ENCODE measurements at places on chromosomes 16 and 17. TPM values are rescaled to one million over a fixed set of nuclear protein-coding genes. Genes with fewer than 3 reads are reported as not detected.
A peak's percentile ranks its signal among the peaks of the same experiment; 100 is the strongest.

TMC8 gene
- total RNA-seq = 196 TPM

GRCh38 chr17:59892924-59893675 is at the start of the genes RPS6KB1 and TUBD1:
TSS of gene RPS6KB1 (plus strand) at chr17:59893121. CDS start at chr17:59893185, 64 bp downstream.
TSS of gene TUBD1 (minus strand) at chr17:59892943. CDS start at chr17:59891002, 1,941 bp downstream.
- peak; percentile 98 for DNase-seq
- peak within 1 kb of the TSS; percentile 97 for H3K4me3 ChIP-seq
- no peaks in the 10 kb centered on the region for H3K27me3 ChIP-seq
- H3K36me3 ChIP-seq = peaks cover 38% of the 10 kb centered on the region
- peaks cover 29% of the 10 kb centered on the region for H3K4me1 ChIP-seq

GRCh38 chr16:90077757-90078578 is 837 bp upstream of the PRDM7 start:
- DNase-seq = no peak
- H3K27me3 ChIP-seq = peaks cover 13% of the 10 kb centered on the region
- H3K4me1 ChIP-seq = peaks cover 31% of the 10 kb centered on the region
- H3K36me3 ChIP-seq = no peaks in the 10 kb centered on the region
- peak overlapping the region; percentile 66 for H3K4me3 ChIP-seq

GRIN2A gene
- not detected for total RNA-seq

- H3K4me3 ChIP-seq = no peak overlapping the region
- H3K27me3 ChIP-seq = no peaks in the 10 kb centered on the region
- no peak for DNase-seq
- H3K4me1 ChIP-seq = no peaks in the 10 kb centered on the region
- peaks cover 21% of the 10 kb centered on the region for H3K36me3 ChIP-seq
Observed at GRCh38 chr16:47156680-47157215, 13.0 kb upstream of the NETO2 start.

C1QL1 gene
- total RNA-seq = 0.41 TPM

GPR179 gene
- total RNA-seq = not detected

DNA sequence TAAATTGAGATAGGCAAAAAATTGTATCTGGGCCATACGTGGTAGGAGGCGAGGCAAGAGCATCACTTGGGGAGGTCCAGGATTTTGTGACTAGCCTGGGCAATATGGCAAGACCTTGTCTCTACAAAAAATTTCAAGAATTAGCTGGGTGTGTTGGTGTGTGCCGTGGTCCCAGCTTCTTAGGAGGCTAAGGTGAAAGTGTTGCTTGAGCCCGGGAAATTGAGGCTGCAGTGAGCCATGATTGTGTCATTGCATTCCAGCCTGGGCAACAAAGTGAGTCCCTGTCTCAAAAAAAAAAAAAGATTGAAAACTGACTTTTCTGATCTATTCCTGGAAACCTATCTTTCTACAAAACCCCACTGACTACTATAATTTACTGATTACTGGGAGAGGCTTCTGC is 26.7 kb downstream of the CDK12 start:
- no peak for DNase-seq
- H3K4me3 ChIP-seq = no peak overlapping the region
- H3K36me3 ChIP-seq = peaks cover 26% of the 10 kb centered on the region

GRCh38 chr16:57482845-57483545 is 3.3 kb downstream of the DOK4 start:
- no peak overlapping the region for H3K4me3 ChIP-seq
- H3K27ac ChIP-seq = no peak overlapping the region
- DNase-seq = no peak
- no peaks in the 10 kb centered on the region for H3K36me3 ChIP-seq
- peaks cover 8% of the 10 kb centered on the region for H3K4me1 ChIP-seq

NOXO1 gene
- 0.21 TPM for total RNA-seq

VKORC1 gene
- total RNA-seq = 60.0 TPM

DNA sequence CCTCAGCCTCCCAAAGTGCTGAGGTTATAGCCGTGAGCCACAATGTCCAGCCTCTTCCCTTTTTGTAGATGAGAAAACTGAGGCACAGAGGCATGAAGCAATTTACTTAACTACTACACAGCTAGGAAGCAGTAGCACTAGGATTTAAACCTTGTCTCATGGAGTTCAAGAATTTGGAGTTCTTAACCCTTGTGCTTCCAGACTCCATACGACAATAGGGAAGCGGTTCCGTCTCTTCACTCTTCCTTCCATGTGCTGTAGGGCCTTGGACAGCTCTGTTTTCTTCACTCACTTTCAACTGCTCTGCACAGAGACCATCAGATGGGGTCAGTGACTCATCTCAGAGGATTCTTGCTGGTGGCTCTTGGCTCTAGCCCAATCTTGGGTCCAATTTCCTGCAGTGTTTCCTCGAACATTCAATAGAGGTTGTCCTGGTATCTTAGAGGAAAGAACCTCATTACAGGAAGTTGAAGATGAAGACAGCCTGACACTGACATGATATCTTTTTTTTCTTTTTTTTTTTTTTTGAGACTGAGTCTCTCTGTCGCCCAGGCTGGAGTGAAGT is 19.3 kb downstream of the ITGAL start:
- no peak for DNase-seq
- H3K36me3 ChIP-seq = peaks cover 71% of the 10 kb centered on the region
- H3K4me3 ChIP-seq = no peak overlapping the region
- peaks cover 26% of the 10 kb centered on the region for H3K4me1 ChIP-seq
- peak overlapping the region; percentile 75 for H3K27ac ChIP-seq

DRC3 gene
- total RNA-seq = not detected

DPEP1 gene
- total RNA-seq = not detected

DNA sequence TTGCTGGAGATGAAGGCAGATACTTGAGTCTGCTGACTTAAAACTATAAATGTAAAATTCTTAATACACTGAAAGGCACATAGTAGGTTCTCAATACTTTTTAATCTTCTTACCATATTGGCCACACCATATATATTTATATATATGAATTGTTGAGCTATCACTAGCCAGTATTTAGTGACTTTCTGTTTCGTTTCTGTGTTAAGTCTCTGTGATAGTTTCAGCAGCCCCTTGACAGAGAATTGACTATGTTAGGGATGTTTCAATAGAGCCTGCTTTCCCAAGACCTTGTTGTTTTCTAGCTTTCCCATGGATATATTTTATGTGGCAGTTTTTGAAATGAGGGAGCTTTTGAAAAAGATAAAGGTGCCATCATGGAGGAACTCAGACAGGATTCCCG is 206.5 kb upstream of the GOT2 start:
- H3K27me3 ChIP-seq = no peaks in the 10 kb centered on the region
- no peak for DNase-seq
- H3K36me3 ChIP-seq = no peaks in the 10 kb centered on the region
- H3K4me1 ChIP-seq = no peaks in the 10 kb centered on the region

- no peaks in the 10 kb centered on the region for H3K4me1 ChIP-seq
- DNase-seq = peak; percentile 27
- H3K36me3 ChIP-seq = no peaks in the 10 kb centered on the region
- H3K4me3 ChIP-seq = no peak overlapping the region
Observed at GRCh38 chr17:35947156-35947585, 3.7 kb upstream of the LYZL6 start.

DNA sequence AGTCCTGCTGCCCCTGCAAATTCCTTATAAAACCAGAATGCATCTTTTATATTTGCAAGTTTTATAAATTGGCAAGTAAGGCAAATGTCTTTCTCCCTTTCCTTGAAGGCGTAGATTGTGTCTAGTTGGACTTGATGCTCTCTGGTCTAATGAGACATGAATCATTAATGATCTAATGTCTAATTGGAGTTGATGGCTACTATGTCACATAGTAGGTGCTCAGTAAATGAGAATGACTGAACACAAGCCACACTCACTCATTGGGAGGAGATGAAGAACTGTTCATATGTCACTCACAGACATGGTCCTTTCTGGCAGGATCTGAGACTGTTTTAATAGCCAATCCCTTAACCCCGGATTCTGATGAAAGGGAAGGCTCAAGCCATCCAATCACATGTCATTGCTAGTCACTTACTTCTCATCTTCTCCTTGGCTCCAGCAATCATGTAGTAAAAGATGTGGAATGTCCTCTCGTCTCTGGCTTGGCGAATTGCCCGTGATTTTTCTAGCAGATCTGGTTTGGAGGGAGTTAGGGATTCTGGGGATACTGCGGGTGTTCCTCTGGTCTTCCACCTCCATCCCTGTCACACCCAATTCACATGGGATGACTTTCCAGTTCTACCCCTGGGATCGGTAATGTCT is 81.0 kb downstream of the MYH11 start:
- H3K4me3 ChIP-seq = no peak overlapping the region
- H3K27me3 ChIP-seq = peaks cover 4% of the 10 kb centered on the region
- no peaks in the 10 kb centered on the region for H3K36me3 ChIP-seq
- H3K27ac ChIP-seq = no peak overlapping the region
- no peak for DNase-seq

DNA sequence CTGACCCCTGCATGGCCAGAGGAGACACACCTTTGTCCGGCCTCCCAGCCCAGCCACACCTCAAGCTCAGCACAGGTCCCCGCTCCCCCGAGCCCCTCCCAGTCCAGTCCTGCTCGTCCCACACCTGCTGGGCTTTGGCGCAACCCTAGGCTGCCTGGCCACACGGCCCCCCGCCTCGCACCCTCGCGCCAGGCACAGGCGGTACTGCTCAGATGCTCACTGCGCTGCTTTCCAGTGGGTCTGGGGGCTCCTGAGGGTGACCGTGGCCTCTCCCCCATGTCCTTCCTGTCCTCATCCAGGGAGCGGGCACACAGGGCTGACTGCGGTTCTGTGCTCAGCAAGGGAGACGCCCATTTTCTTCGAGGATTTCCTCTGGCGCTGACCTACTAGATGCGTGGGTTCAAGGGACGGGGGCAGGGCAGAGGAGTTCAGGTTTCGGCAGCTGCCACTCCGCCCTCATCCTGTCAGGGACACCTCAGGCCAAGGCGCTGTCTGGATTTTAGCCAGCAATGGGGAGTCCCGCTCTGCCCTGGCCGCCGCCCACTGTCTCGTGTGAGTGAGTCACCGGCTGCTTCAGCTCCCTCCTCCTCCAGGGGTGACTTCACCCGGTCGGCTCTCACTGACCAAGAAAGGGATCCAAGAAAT is 118.0 kb upstream of the ZNF469 start:
- no peaks in the 10 kb centered on the region for H3K36me3 ChIP-seq
- no peak overlapping the region for H3K27ac ChIP-seq
- H3K27me3 ChIP-seq = peaks cover 9% of the 10 kb centered on the region
- H3K4me3 ChIP-seq = no peak overlapping the region
- H3K4me1 ChIP-seq = peaks cover 4% of the 10 kb centered on the region

MYLK3 gene
- 0.32 TPM for total RNA-seq

GRCh38 chr16:8775359-8775758 is 22.1 kb downstream of the TMEM186 start:
- no peak for DNase-seq
- no peaks in the 10 kb centered on the region for H3K27me3 ChIP-seq
- no peak overlapping the region for H3K27ac ChIP-seq
- H3K36me3 ChIP-seq = peaks cover 24% of the 10 kb centered on the region
- no peak overlapping the region for H3K4me3 ChIP-seq
- no peaks in the 10 kb centered on the region for H3K4me1 ChIP-seq

- DNase-seq = no peak
- H3K27me3 ChIP-seq = peaks cover 24% of the 10 kb centered on the region
- H3K4me1 ChIP-seq = no peaks in the 10 kb centered on the region
- no peaks in the 10 kb centered on the region for H3K36me3 ChIP-seq
- no peak overlapping the region for H3K4me3 ChIP-seq
- no peak overlapping the region for H3K27ac ChIP-seq
Observed at GRCh38 chr16:49755716-49756505, 100.0 kb downstream of the ZNF423 start.

KRT27 gene
- total RNA-seq = not detected

KRTAP4-9 gene
- not detected for total RNA-seq

- H3K27ac ChIP-seq = no peak overlapping the region
- H3K4me1 ChIP-seq = no peaks in the 10 kb centered on the region
- no peak for DNase-seq
- H3K27me3 ChIP-seq = no peaks in the 10 kb centered on the region
- no peak overlapping the region for H3K4me3 ChIP-seq
Observed at GRCh38 chr16:48347980-48348379, 37.2 kb downstream of the SIAH1 start.

GRCh38 chr16:13793841-13794409 is 126.0 kb upstream of the ERCC4 start:
- H3K36me3 ChIP-seq = no peaks in the 10 kb centered on the region
- H3K4me1 ChIP-seq = no peaks in the 10 kb centered on the region
- H3K27me3 ChIP-seq = no peaks in the 10 kb centered on the region
- H3K27ac ChIP-seq = no peak overlapping the region

- peaks cover 1% of the 10 kb centered on the region for H3K4me1 ChIP-seq
- H3K27me3 ChIP-seq = no peaks in the 10 kb centered on the region
- no peak overlapping the region for H3K4me3 ChIP-seq
- no peak for DNase-seq
Observed at GRCh38 chr16:72084445-72084844, 9.0 kb downstream of the TXNL4B start.

AP2B1 gene
- 177 TPM for total RNA-seq

LITAF gene
- total RNA-seq = 121 TPM

- H3K36me3 ChIP-seq = no peaks in the 10 kb centered on the region
- H3K4me1 ChIP-seq = peaks cover 20% of the 10 kb centered on the region
- peaks cover 72% of the 10 kb centered on the region for H3K27me3 ChIP-seq
- peak overlapping the region; percentile 49 for H3K27ac ChIP-seq
Observed at GRCh38 chr17:36937959-36938565, 787 bp downstream of the LHX1 start.
